ENCODE measurements at places on chromosomes 13 and 19.

- no peak for DNase-seq
Observed at GRCh38 chr19:38596057-38596981, 21.4 kb downstream of the MAP4K1 start.

- no peak for DNase-seq
Observed at GRCh38 chr19:10912619-10913018, 15.8 kb downstream of the YIPF2 start.

GRCh38 chr13:23579896-23580683, 9.9 kb downstream of the TNFRSF19 start:
- no peak for DNase-seq

GRCh38 chr13:88464851-88465250, 793.7 kb downstream of the SLITRK5 start:
- DNase-seq: no peak

- DNase-seq: peak; percentile 58
Observed at GRCh38 chr19:49889687-49890348, 6.9 kb downstream of the IL4I1 start.
